ENCODE measurements at places on chromosomes 1 and 21.

- DNase-seq: peak; percentile 13
Observed at GRCh38 chr21:34640858-34641257, 25.9 kb upstream of the RCAN1 start.

DNA sequence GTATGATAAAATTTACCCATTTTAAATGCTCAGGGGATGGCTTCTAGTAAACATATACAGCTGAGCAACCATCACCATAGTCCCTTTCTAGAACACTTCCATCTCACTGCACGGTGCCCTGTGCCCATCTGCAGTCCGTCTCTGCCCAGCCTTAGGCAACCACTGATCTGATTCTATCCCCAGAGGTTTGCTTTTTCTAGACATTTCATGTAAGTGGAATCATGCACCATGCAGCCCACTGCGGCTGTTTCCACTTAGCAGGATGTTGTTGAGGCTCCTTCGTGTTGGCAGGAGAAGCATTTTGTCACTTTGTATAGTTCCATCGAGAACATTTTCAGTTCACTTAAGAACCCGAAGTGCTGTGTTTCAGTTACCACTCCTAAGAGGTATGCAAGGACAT is 27.8 kb upstream of the VAMP3 start:
- no peak for DNase-seq

DNA sequence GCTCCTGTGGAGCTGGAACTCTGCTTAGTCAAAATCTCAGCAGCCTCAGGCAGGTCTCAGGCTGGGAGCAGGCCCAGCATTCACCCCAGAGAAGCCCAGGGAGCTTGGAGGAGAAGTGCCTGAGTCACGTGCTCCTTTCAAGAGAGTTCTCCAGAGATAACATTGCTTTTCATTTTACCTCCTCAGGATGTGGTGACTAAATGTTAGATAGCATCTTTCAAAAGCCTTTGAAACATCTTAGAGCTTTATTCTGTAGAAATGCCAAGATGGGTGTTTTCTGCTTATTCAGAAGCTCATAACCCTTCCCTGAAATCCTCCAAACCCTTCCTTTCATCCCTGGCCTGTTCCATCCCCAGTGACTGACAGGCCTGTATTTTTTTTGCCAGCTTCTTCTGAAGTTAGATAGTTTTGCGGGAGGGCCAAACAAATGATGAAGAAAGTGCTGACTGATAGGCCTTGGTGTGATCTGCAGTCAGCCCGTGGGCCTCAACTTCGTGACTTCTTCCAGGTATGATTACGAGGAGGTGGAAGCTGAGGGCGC is 58.0 kb downstream of the PGM1 start:
- no peak for DNase-seq

- no peak for DNase-seq
Observed at GRCh38 chr1:19743180-19743579, 56.5 kb downstream of the TMCO4 start.
